ENCODE measurements at places on chromosomes 12 and 14.
A peak's percentile ranks its signal among the peaks of the same experiment; 100 is the strongest.

- no peak for DNase-seq
Measured at GRCh38 chr12:115343601-115344000, 659.6 kb upstream of the TBX3 start.

DNA sequence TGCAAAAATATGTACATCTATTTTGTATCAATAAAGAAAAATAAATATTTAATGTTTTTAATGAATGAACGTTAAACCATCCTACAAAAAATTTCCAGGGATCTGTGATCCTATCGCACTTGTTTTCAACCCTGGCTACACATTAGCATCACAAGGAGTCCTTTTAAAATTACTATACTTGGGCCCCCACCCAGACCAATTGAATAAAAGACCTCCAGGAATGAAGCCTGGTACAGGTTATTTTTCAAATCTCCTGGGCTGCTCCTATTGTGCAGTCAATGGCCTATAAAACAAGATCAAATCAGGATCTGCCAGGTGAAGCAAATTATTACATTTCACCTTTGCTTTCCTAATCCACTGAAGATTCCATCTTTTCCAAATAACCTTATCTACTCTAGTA, 33.4 kb upstream of the GXYLT1 start:
- no peak for DNase-seq

- DNase-seq, result peak; percentile 8
Measured at GRCh38 chr12:123934829-123935228, 37.8 kb downstream of the CCDC92 start.

- no peak for DNase-seq
Measured at GRCh38 chr14:59303216-59303615, 114.7 kb downstream of the DAAM1 start.

DNA sequence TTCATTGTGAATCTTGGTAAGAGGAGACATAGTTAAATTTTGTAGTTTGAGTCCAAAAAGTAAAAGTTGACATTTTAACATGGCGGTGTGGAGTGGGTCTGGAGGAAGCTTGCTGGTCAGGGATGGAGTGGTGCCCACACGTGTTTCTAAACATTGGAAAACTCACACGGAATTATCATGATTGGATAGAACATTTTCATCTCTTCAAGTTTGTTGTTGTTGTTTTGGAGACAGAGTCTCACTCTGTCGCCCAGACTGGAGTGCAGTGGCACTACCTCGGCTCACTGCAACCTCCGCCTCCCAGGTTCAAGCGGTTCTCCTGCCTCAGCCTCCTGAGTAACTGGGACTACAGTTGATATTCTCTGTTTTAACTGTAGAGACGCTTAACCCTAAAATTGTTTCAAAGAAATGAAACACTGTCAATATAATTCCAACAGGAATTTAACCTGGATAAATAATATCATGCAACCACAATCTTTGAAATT, 502 bp upstream of the MBIP start:
- DNase-seq, result no peak

- no peak for DNase-seq
Measured at GRCh38 chr12:65415826-65416225, 137.3 kb downstream of the MSRB3 start.

GRCh38 chr14:73859145-73859544, 7.5 kb downstream of the PTGR2 start:
- no peak for DNase-seq

DNA sequence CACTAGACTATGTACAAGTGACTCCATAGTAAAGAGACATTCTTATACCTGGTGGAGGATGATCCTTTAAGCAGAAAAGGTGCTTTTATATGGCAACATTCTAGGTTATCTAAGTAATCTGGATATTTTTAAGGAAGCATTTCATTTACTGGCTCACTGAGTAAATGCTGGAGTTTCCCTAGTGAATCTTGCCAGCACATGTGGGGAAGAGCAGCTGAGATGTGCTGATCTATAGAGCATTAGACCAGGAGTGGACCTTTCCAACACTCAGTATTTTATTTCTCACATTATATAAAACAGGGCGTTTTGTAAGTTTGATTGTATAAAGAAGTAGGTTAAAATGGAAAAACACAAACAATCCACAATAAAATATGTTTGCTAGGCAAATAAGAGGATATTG, 478.5 kb downstream of the ATP23 start:
- DNase-seq, result no peak

DNA sequence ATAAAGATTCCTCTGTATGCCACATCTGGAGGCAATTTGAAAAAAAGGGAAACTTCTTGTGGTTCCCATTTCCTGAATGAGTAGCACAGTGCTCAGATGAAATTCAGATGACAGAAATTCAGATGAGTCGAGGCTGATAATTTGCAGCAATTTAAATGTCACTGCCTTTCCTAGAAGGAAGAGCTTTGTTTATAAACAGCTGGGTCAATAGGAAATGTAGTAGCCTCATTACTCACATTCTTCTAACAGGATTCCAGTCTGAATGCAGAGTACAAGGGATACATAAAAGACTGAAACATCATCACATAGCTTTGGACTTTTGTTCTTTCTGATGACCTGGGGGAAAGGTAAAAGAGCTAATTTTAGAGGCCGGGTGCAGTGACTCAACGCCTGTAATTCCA, 11.3 kb upstream of the DACT1 start:
- no peak for DNase-seq

DNA sequence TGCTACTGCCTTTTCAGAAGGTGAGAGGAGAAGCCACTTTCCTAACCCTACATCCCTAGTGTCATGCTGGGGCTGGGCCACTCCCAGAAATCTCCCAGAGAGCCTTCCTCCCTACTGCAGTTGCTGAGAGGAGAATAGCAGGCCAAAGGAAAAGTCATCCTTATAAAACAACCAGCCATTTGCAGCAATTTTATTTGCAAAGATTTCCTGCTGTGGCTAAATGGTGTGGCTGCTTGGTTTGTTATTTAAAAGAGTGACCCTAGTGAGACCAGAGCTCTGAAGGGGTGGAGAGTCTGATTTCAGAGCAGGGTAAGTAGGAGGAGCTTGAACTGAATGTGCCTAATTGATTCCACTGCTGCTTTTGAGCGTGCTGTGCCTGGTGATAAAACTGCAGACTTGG, 232.0 kb downstream of the GRIN2B start:
- no peak for DNase-seq

DNA sequence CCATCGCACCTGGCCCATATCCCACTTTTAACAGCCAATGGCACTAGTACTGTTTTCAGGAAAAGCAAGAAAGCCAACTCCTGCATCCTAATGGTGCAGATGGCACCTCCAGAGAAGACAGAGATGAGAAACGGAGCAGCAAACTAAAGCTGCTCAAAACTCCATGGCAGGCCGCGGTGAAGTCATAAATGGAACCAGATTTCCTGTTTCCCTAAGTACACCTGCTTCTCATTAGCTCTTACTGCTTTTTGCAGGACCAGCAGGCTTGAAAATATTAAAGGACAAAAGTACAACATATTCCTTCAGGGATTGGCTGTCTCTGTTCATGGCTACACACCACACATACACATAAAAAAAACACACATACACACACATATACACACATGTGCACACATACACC, 36.7 kb upstream of the LGALS3 start:
- DNase-seq, result no peak

DNA sequence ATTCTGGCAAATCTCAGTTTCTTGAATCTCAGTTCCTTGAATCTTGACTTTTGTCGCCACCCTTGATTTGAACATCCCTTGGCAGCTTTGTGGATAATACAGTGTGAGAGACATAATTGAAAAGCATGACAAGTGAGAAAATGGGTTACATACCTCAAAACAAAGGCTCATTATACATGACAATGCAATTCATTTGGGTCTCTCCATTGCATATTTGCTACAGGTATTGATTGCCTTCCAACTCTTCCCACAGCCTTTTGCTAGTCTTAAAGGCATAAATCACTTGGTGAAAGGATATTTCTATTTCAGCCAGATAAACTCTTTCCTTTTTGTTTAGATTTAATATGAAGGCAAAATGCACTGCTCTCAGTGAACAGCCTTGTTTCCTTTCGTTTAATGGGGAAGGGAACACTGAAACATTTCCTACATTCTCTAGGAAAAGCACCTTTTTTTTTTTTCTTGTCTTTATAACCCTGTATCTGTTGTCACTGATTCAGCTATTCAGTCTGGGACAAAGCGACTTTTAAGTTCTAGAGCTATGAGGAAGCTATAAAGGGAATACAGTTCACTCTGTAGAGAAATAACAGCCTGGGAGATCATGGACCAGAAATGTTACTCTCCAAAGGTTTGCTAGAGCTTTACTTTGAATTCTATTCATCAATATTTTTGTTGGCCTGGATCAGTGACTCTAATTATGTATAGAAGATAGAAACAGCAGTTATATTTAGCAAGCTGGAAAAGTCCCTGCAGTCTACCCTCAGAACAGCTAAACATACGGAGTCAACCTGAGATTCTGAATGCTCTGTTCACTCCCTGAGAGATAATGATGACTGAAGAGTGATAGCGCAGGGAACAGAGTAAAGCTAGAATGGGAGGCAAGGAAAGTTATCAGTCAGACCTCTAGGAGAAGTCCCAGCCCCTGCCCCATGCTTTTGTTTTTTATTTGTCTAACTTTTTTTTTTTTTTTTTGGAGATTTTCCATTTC, 311.4 kb downstream of the RGS6 start:
- DNase-seq, result no peak

DNA sequence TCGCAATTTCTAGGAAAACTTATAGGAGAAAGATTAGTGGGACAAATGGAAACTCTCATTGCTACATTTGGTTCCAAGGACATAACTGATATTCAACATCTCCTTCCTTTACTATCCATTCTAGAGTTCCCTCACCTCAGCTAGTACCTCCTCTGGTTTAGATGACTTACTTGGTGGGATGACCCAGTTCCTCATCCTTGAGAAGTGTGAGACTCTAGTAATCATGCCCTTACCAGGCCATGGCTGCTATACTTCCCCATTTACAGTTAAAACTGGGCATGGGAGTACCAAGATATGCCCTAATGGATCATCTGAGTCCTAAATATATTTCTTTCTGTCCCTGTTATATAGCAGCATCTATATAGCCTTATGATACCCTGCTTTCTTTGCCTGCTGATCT, 58.1 kb downstream of the IFT81 start:
- no peak for DNase-seq

DNA sequence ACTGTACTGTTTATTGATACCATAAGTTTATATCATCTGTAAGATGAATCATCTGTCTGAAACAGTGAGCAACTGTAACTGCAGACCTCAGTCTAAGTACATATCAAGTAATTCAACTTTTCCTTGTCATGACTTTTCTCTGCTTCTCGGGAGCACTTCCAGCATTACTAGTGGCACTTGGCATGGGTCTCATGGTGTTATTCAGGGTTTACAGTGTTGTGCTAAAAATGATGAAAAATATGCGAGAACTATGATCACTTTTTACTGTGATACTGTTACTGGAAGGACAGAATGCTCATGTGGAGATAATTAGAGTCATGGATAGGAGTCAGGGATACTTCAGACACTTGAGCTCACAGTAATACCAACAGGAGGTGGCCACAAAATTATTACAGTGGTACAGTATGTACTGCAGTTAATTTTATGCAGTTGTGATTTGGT, 8.3 kb downstream of the KTN1 start:
- no peak for DNase-seq

GRCh38 chr12:64457032-64457431, 5.1 kb downstream of the TBK1 start:
- DNase-seq, result peak; percentile 66

- DNase-seq, result no peak
Measured at GRCh38 chr12:93766371-93766770, 89.2 kb downstream of the CRADD start.

DNA sequence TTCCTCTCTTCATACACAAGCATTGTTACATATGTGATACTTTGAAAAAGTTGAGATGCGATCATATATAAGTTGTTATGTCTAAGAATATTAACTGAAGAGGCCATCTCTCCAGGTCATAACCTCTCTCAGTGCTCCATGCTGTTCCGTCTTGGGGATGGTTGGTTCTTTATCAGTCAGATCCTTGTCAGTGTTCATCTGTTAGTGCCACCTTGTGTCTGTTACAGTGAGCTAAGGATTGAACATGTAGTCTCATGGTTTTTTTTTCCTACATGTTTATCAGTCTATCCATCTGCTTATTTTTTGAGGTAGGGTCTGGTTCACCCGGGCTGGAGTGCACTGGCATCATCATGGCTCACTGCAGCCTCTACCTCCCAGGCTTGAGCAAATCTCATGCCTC, 30.5 kb downstream of the EP400 start:
- no peak for DNase-seq

DNA sequence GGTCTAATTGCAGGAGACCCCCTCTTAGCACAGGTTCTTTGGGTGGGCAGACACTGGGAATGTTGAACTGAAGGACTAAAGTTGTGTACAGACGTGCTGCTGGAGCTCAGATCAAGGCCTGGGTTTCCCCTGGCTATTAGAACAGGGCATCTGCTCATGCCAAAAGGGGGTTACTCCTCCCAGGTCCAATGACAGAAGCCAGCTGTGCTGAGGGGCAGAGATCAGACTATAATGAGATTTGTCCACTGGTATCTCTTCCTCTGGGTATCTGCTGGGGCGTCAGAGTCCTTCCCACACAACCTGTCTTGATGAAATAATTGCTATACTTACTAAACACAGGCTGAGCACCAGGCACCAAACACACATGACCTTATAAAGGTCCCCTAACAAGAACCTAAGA, 42.6 kb downstream of the LTBP2 start:
- no peak for DNase-seq

DNA sequence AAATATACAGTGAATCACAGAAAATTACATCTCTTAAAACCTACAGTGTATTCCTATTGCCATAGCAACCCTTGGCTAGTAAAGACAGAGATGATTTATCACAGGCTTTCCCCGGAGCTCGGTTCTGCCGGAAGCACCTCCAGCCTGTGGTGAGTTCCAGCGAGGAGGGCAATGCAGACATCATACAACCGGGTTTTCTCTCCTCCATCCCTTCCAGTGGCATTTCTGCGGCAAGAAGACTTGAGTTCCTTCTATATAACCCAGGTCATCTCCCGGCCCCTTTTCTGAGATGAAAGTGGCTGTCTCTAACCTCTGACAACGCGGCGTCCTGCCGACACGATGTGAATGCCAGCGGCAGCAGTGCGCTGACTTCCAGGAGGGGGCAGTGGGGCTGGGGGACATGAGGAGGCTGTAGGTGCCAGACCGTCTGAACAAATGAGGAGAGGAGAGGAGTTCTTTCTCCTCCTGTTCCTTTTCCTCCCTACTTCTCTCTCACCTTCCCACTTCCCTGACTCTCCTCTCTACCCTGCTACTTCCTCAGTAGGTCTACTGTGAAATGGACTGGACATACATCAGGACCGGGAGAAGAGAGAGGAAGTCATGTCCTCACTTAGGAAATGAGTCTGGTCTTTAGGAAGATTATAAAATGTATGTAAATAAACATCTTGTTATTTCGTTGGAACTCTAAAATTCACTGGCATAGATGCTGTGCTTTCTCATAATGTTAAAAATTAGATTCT, 68.6 kb upstream of the MAX start:
- peak; percentile 79 for DNase-seq
